ENCODE measurements at places on chromosomes 3 and 15.

DNA sequence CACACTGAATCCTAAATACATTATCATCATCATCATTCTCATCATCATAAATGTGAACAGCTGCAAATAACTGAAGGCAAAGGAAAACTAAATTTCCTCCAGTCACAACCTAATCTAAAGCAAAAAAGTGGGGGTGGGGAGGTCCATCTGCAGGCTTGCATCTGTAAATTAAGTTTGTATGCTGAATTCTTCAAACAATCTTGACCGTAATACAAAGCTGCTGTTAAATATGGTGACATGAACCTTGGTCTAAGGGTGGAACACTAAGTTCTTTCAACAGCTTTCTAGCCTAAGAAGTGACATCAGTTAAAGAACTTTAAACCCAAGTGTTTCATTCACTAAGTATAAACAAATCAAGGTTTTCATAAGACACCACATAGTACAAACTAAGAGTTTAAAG is 4.3 kb downstream of the LRRFIP2 start:
- no peak for DNase-seq

DNA sequence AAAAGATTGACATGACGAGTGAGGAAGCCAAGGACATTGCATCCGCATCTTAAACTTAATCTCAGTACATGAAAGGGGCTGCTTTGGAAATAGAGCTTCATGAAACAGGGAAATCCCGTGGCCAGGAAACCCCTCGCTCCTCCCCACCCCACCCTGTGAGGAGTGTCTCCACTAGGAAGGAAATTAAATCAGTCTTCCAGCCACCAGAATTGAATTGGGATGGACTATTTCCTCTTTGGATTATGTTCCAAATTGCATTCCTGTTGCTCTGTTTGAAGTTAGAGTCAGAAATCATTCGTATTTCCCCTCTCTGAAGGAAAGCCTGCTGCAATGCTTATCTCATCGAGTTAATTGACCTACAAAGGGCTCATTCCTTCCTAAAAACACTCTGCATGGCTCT is 35.8 kb downstream of the CLDN11 start:
- no peak for DNase-seq

GRCh38 chr15:70297465-70298058 is 199.8 kb upstream of the TLE3 start:
- no peak for DNase-seq

GRCh38 chr3:23644099-23644498 is 161.7 kb upstream of the UBE2E1 start:
- no peak for DNase-seq

DNA sequence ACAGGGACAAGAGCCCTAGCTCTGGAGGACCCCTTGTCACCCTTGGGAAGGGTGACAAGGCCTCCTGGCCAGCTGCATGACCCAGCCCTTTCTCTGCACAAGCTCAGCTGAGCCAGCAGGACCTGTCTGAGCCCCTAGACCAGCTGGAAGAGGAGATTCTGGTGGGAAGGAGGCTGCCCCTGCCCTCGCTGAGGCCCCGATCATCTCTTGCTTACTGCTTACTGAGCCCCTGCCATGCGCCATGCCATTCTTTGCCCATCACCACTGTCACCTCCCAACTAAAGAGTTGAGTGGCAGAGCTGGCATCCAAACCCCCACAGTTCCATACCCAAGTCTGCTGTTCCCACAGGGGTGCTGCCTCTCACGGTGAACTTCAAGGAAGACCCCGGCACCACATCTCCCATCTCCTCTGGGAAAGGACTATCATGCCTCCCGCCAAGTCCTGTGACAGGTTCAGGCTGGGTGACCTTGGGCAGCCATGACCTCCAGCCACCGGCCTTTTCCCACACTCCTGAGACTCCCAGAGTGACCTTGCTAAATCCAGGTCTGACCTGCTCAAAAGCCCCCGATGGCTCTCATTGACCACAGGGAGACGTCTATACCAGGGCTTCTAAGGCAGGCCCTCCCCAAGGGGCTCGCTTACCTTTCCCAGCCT is 34.0 kb downstream of the ACSBG1 start:
- no peak for DNase-seq

DNA sequence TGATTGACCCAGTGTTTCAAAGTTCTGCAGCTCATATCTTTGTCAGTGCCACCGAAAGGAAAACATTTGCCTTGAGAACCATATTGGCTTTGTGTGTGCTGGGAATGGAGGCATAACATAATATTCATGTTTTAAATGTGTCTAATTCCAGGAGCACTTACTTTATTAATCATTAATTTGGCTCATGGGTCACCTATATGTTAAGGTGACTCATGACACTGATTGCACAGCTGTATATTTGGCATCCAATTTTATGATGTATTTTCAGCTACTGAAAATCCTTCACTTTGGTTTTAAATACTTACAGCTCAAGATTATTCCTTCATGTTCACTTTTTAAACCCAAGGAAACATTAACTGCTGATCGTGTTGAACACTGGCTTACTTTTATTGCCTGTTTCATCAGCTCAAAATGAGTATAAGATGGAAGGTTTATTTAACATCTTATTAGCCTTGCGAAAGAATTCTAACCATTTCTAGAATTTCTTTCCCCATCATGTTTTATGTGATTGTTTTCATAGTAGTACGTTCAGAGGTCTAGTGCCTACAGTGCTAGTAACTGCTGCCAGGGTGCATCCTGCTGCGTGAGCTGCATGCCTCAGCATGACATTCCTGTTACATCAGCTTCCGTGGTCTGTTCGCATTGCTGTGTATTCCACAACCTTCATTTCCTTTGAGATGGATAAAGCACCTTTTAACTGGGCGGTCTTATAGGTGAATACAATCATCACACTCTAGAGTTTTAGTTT is 63.7 kb downstream of the LRCH3 start:
- DNase-seq = peak; percentile 99

DNA sequence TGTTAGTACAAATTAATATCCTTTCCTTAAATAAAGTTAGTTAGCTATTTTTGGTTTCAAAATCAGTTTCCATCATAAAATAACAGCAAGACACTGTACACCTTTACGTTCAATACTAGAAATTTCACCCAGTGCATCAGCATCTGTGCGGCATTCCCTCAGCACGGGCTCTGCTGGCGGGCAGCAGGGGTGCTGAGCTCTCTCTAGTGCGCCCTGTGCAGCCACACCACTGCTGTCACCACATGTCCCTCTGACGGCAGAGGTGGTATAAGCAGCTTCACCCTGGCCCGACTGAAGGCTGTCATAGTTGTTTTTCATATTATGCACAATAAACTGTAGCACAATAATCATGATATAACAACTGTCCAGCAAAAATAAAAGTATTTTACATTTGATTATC is 35.4 kb downstream of the FAN1 start:
- DNase-seq = no peak

GRCh38 chr3:182937293-182938051 is 42.9 kb downstream of the DCUN1D1 start:
- DNase-seq = no peak

DNA sequence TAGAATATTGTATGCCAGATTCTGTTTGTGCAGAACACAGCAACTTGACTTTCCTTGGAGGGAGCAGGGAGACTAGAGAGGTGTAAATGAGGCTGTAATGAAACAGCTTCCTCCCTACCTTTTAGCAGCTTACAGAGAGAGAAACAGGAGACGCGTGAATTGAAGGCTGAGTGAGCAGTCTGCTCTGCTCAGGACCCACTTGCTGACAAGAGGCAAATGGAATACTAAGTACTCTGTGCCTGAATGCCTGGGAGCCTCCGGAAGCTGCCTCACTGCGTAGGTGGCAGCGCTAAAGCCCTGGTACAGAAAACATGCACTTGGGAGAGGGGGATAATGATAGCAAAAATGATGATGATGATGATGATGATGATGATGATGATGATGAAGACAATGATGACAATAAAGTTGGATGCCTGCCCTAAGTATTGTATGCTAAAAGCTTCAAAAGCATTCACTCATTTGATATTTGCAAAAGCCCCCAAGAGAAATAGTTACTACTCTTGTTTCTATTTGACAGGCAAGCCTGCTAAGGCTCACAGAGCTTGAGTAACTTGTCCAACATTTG is 548.9 kb downstream of the NTRK3 start:
- DNase-seq = no peak

- no peak for DNase-seq
Observed at GRCh38 chr15:77026501-77027110, 31.7 kb downstream of the PSTPIP1 start.

Measured in AG04449 (cell line).